CD4-positive, alpha-beta T cell (primary cell): ENCODE measurements at places on chromosomes 11 and 22.

GRCh38 chr11:33615751-33616150 is 84.9 kb downstream of the C11orf91 start:
- no peak for DNase-seq

DNA sequence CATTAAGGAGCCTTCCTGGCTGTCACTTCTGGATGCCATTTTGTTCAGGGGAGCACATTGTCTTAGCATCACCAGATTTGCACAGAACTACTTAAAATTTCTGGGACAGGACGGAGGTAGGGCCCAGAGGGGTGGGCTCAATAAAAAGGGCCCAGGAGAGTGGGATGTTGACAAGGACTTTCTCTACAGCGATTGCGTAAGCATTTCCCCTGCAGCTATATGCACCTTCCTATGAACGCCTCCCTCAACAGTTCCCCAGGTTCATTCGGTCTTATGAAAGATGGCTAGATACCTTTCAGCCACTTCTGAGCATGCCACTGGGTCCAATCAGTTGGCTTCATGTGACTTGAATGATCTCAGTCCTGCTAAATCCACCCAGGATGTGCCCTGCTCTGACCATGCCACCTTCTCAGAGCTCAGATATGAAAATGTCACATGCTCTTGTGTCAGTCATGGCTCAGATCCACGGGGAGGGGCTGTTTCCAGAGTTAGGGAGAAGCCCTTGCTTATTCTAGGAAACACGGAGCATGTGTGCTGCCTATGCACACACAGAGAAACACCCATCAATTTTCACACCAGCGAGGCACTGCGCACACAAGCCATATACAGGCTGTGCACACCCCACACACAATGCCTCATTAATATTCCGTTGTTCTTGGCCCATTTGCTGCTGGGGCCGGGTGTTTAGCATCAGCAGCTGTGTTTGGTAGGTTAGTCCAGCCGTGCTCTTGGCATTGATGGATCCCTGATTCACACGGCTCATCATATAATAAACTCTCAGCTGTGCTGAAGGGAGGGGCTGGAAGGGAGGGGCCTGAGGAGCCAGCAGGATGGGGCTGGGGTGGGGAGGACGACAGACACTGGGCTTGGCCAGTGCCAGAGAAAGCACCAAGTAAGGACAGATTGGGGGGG is 52.5 kb upstream of the NNMT start:
- DNase-seq, result no peak

DNA sequence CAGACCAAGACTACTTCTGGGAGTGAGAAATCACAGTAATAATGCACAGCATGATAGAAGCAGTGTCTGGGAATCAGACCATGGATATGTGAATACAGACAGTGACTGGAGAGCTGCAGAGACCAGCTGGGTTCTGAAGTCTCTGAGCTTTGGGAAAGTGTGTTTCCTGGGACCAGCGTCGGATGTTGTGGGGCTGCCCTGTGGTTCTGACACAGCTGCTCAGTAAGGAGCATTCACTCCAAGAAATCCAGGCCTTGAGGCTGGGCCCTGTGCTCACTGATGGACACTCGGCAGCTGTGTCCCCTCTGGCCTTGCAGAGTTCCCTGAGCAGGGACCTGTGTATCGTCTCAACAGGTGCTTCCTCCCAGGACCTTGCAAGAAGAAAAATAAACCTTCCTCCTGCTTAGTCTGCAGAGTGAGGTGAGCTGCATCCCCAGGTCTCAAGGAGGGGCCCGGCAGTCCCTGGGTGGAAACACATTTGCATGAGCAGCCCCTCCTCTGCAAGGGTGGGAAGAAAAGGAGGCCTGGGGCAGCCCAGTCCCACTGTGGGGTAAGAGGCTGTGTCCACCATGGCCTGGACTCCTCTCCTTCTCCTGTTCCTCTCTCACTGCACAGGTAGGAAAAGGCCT is 107.9 kb downstream of the VPREB1 start:
- no peak for DNase-seq

- peak; percentile 67 for DNase-seq
Observed at GRCh38 chr11:73295241-73295995, 12.7 kb upstream of the ARHGEF17 start.

DNA sequence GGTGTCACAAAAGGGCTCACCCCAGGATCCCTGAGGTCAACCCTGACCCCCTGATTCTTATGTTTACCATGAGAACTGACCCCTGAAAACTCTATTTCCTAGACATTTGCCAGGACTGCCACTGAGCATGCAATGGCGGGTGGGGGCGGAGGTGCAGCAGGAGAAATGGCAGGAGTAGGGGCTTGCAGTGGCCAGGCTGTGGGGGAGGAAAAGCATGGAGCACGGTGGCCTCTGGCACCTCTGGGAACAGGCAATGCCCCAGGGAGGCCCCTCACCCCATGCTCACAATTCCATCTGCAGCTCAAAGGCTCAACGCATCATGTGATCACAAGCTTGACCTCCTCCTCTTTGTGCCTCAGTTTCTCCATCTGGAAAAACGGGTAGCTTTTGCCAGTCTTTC is 46.5 kb upstream of the FGF3 start:
- DNase-seq, result no peak

DNA sequence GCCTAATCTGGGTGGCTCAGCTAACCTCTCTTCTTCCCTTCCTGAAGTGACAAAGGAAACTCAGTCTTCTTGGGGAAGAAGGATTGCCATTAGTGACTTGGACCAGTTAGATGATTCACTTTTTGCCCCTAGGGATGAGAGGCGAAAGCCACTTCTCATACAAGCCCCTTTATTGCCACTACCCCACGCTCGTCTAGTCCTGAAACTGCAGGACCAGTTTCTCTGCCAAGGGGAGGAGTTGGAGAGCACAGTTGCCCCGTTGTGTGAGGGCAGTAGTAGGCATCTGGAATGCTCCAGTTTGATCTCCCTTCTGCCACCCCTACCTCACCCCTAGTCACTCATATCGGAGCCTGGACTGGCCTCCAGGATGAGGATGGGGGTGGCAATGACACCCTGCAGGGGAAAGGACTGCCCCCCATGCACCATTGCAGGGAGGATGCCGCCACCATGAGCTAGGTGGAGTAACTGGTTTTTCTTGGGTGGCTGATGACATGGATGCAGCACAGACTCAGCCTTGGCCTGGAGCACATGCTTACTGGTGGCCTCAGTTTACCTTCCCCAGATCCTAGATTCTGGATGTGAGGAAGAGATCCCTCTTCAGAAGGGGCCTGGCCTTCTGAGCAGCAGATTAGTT is 14.2 kb upstream of the UVRAG start:
- no peak for DNase-seq
